ENCODE measurements at places on chromosomes 6 and 20.

GRCh38 chr6:150606168-150606591 is 6.5 kb downstream of the PLEKHG1 start:
- no peak for DNase-seq

GRCh38 chr6:118044275-118044674 is 137.2 kb downstream of the SLC35F1 start:
- no peak for DNase-seq

DNA sequence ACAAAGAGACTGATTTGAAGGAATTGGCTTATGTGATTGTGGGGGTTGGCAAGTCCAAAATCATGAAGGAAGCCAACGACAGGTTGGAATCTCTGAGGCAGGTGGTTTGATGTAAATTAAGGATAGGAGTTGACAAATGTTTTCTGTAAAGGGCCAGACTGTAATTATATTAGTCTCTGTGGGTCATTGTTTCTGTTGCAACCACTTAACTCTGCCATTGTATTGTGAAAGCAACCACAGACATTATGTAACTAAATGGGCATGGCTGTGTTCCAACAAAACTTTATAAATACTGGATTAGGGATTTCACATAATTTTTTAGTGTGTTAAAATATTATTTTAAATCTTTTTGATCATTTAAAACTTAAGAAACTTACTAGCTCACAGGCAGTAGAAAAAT is 199.2 kb upstream of the MYLIP start:
- DNase-seq = no peak

DNA sequence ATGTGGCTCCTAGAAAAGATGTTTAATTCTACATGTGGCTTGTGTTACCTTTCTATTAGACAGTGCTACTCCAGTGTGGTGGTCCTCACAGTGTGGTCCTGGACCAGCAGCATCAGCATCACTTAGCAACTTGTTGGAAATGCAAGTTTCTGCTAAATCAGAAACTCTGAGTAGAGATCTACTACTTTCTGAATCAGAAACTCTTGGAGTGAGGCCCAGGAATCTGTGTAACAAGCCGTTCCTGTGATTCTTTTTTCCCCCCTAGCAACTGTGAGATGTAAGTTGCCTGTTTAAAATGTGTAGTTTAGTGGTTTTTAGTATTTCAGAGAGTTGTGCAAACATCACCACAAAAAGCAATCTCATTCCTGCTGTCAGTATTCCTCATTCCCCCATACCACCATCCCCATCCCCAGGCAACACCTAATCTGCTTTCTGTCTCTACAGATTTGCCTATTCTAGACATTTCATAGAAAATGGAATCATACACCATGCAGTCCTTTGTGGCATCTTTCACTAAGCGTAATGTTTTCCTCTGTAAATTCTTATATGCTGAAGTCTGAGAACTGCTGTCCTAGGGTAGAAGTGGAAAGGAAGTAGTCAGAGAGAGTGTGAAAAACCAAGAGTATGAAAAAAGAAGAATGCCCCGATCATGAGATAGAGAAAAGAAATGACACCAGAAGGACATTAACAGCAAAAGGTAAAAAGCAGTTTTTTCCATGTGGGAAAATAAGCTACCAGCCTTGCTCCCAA is 18.9 kb upstream of the BTBD9 start:
- no peak for DNase-seq

GRCh38 chr20:16428112-16428511 is 145.1 kb downstream of the KIF16B start:
- no peak for DNase-seq

DNA sequence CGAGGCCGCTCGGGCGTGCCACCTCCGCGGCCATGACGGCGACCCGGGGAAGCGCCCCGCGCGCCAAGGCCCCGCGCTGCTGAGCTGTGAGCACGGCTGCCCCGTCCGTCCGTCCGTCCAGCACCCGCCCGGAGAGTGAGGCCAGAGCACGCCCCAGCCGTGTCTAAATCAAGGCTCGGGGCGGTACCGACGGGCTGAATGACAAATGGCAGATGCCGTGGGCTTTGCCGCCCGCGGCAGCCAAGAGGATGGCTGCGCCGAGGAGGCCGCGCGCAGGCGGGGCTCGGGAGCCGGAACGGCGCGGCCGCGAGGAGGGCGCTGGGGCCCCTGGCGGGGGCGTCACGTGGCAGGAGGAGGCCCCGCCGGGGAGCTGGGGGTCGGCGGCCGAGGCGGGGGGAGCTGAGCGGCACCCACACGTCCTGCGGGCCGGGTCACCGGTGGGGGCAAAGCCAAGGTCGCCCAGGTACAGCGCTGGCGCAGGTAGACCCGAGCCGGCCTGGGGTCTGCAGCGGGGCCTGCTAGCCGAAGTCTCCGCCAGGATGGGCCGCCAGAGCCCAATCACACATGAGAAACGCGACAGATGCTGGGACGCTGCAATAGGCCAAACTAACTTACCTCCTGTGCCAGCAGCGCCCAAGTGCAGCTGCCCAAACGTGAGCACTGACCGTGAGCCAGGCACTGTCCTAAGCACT is at the start of gene PLAGL1:
TSS of gene PLAGL1 (minus strand) at position 140 of the 692 bp plus-strand sequence. CDS start 60,123 bp downstream, outside the sequence.
- DNase-seq = peak; percentile 33

DNA sequence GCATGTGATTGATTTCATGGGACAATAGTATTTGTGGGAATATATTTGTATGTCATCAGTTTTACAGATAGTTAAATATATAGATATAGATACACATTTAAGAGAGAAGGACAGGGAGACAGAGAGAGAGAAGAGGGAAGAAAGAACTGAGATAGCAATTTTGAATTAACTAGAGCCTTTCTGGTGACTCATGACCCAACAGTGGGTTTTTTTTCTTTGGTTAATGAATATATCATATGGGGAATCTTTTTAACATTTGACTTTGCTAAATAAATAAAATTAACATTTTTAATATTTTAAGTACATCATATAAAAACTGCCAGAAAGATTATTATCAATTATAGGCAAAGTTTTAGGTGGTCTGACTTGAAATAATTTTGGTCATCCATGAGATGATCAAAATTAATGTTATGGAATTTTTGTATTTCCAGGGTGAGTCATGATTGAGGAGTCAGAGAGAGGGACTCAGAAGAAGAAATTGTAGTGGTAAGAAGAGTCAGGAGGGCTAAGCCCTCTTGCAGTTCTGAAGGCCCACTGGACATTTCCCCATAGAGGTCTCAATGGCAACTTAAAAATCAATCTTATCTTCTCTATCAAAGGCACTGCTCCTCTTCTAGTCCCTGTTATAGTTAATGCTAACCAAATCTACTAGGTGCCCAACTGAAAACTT is 508.1 kb upstream of the MAP3K7 start:
- DNase-seq = no peak
